ENCODE measurements at places on chromosomes 3 and 15.

DNA sequence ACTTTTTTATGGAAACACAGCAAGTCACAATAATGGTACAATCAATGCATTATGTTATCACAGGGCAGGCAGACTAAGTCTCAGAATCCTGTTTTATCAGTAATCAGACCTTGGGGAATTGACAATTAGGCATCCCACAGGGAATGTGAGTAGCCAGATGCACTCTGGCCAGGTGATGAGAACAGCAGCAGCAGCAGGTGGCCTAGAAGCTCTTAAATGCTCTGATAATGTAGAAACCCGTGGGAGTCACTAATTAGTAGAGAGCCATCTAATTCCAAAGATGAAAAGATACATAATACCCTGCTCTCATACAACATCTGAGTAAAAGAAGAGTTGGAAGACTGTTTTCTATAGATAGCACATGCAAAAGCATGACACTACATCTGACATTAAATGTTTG is 12.6 kb downstream of the CEP152 start:
- no peak for DNase-seq

DNA sequence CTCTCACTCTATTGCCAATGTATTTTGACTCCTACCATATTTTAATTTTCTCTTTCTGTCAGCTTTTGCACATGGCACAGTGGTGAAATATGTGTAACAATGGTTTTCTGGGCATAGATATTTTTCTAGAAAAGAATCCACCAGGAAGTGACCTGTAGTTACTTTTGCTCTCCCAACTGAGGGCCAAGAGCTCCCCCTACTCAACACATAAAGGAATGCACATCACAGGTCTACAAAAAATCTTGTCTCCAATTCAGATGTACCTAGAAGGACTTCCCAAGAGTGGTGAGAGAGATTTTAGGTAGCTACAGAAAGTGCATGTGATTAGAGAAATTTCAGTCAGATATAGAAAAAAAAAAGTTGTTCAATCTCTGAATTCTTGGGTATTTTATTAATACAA is 15.6 kb downstream of the CPA3 start:
- DNase-seq: no peak

- DNase-seq: no peak
Observed at GRCh38 chr15:85651548-85651947, 143.2 kb downstream of the KLHL25 start.

DNA sequence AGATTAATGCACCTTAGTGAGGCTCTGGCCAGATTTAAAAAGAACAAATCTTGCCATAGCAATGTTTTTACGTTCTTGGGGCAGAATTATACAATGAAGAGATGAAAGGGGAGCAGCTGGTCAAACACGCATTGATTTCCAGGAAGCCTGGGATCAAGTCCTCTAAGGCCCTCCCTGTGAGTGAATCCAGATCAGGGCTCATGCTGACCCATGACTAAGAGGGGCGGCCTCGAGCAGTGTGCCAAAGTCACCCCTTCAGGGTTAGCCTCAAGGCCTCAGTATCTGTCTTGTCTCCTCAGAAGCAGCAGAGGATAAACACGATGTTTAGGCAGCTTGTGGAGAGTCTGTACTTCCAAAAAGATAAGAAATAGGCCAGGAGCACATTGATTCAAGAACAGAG is 9.3 kb upstream of the RBP1 start:
- no peak for DNase-seq

GRCh38 chr3:191356631-191357439 is 26.5 kb upstream of the UTS2B start:
- DNase-seq: no peak

DNA sequence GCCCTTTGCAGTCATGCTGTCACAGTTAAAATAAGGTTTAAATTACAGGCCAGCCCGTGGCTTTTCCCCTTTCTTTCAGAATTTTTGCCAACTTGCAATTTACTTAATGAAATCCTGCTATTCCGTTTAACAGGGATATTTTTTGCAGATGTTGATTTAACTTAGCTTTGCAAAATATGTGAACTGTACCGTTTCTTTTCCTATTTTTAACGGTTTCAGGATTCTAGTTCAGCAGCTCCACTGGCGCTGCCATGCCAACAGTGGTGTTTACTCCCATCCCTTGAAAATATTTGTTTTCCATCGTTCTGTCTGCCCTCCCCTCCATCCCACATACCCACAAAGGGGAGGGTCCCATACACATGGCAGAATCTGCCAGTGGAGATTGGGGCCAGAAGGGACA is 54.3 kb downstream of the SMAD6 start:
- no peak for DNase-seq

GRCh38 chr3:23112491-23112890 is 90.6 kb upstream of the UBE2E2 start:
- no peak for DNase-seq

DNA sequence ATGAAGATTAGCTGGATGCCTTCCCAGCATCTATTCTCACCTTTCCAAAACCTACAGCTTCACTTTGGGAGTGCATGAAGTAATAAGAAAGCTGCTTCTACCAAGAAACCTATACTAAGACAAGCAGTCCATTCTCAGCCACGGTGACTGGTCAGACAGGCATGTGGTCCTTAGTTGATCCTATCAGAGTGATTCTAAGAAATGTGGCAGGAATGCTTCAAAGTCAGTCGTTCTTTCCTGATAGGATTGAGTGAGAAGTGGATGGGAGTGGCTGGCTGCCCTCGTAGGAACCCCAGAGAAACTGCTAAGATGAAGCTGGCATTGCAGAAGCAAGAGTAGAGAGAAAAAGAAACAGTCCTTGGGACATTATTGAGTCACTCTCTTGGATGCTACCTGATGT is 16.6 kb downstream of the FOXB1 start:
- DNase-seq: no peak

- no peak for DNase-seq
Observed at GRCh38 chr15:94247789-94248638, 16.7 kb downstream of the MCTP2 start.

- no peak for DNase-seq
Observed at GRCh38 chr3:4063916-4064574, 239.1 kb upstream of the SETMAR start.

DNA sequence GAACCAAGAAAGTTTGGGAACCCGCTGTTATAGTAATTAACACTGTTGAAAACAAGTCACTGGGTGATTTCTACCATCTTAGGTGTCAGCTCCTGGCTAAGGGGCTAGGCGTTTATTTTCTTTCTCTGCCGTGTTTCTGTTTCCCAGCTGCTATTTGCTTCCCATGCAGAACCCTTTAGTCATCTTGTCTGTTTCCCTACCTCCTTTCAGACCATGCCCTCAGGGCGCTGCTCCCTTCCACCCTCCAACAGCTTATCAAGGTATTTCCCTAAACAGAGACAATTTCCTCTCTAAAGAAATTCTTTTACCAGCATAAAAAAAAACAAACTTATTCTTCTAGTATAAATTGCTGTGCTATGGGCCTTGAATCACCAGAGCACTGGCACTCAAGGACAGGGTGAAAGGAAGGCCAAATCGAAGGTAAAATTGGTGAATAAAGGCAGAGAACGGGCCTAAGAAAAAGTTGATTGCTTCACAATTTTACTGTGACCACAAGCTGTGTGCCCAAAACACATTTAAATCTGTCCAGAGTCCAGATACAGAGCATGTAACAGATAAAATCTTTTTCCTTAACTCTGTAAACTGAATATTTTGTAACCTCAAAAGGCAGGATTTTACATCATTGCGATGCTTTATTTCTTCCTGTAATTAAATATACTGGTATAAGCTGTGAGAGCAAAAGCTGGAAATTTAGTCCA is 319.2 kb downstream of the ZNF621 start:
- no peak for DNase-seq

GRCh38 chr3:157300094-157300493 is 136.6 kb upstream of the PTX3 start:
- no peak for DNase-seq

DNA sequence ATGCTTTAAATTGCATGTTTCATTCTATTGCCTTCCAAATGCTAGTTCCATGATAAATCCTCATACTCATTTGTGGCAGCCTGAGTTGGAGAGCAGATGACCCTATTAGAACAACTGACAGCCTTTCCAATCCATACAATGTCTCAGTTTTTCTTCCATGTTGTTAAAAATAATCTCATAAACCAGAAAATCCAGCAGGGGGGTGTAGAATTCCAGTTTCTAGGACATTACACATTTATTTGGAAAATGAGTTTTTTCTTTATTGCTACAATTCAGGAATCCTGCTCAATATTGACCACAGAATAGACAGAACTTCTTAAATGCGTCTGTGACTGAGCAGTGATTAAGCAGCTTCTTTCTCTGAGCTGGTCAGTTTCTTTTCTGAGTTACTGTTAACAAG is 174.2 kb upstream of the ATP10A start:
- DNase-seq: no peak

GRCh38 chr3:58414538-58415197 is 19.0 kb downstream of the PDHB start:
- peak; percentile 30 for DNase-seq

GRCh38 chr3:104521606-104522336 is 844.9 kb upstream of the ALCAM start:
- DNase-seq: no peak

GRCh38 chr15:74144153-74144775 is 13.9 kb downstream of the ISLR2 start:
- no peak for DNase-seq

GRCh38 chr15:67826717-67827561 is 1.6 kb downstream of the SKOR1 start:
- DNase-seq: no peak

DNA sequence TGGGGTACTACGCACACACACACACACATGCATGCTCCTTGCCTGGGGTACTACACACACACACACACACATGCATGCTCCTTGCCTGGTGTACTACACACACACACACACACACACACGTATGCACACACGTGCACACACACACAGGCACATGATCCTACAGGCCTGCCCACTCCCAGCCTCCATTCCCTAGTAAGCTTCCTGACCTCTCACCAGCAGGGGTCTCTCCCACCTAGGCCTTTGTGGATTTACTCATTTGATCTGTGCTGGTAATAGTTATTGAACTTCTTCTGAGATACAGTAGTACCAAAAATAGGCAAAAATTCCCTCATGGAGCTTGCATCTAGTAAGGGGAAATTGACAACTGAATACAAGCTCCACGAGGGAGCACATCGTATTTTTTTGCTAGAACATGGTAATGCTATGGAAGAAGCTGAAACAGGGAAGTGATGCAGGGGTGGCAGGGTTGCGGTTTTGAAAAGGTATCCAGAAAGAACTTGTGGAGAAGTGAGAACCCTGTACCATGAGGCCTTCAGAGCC is 19.1 kb downstream of the TTC21A start:
- DNase-seq: no peak

- DNase-seq: no peak
Observed at GRCh38 chr15:60656481-60656880, 177.5 kb upstream of the ICE2 start.

DNA sequence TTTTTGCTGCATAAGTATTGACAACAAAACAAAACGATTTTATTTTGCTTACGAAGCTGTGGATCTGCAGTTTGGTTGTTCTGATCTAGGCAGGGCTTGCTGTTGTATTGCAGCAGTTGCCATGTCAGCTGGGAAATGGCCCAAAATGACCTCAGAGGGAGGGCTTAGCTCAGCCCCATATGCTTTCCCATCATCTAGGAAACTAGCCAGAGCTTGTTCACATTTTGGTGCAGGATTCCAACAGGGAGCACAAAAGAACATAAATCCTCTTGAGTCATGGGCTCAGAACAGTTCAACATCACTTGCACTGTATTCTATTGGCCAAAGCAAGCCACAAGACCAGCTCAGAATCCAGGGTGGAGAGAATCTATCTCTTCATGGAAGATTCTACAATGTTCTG is 42.2 kb upstream of the ROBO2 start:
- no peak for DNase-seq

- DNase-seq: no peak
Observed at GRCh38 chr15:48617619-48618018, 27.9 kb downstream of the FBN1 start.

DNA sequence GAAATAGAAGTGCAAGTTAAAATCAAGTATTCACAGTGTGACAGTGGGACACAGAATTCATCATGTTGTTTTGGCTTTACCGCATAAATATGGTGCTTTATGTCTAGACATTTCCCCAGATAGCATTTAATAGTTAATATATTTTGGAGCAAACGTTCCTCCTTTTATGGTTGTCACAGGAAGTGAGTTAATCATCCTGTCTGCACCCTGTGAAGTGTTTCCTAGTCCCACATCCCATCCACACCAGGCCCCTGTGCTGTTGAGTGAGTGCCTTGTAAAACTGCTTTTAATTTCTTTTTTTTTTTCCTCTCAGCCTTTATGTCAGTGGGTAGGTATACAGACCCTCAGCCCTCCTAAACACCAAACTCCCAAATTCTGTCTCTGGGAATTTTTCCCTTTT is 393.7 kb downstream of the FEZF2 start:
- no peak for DNase-seq

DNA sequence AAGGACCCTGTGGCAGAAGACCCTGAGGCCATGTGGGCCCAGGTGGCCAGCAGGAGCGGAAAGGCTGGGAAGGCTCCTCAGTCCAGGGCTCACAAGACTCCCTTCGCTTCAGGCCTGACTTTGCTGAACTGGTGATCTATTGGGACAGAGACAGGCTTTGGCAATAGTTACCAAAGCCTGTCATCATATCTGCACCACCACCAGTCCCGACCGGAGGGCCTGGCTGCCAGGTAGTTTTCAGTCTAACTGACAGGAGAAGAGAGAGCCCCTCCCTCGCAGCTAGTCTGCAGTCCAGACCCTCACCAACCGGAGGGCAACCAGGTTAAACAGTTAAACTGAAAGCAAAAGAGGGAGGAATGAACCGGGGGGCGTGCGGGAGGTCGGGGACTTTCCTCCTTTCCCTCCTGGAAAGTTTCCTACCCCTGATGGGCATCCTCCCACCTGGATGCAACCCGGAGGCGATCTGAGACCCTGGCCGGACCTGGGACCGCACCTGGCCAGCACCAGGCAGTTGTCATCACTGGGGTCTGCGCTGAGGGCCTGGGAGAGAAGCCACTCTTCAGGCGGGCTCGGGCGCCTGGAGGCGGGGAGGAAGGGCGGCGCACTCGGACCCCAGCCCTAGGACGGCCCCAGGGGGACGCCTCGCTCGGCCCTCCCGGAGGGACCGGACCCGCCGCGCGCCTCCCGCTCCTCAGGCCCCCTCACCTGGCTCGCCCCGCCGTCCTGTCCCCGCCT is 435 bp downstream of the RAB27A start:
- no peak for DNase-seq

DNA sequence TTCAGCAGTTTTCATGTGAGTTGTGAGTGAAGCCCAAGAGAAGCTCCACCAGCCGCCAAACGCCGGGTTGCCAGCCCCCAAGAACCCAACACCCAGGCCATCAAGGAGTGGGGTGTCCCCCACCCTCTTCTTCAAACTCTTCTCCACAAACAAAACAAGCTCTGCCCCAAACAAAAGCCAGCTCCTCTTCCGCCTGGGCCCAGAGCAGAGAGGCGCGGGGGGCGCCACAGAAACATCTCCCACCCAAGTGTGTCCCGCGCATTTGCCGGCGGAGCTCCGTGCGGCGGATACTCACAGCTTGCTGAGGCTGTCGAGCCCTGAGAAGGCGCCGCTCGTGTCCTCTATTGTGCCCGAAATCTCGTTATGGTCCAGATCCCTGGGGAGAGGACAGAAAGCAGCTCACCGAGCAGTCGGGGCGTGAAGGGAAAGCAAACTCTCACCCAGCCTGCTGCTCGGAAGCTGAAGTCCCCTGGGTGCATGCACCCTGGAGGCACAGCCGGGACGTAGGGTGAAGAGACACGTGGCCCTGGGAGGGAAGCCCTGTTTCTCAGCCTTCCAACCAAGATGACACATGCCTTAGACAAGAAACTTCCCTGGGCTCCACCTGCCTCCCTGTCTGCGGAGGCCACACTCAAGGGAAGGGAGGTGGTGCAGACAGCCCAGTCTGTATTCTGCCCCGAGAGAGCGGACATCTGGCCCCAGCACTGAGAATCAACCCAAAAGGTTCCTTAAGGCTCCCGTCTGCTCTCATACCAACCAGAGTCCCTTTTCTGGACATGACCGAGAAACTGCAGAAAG is 95.7 kb downstream of the LRIG1 start:
- no peak for DNase-seq

Measured in stimulated activated CD4-positive, alpha-beta T cell treated with anti-CD3 and anti-CD28 coated beads, TNF-alpha, amount 100 ng/mL, for 48 hours (primary cell).